Neural crest cell (in vitro differentiated cells): ENCODE measurements at places on chromosomes 3 and 15.

DNA sequence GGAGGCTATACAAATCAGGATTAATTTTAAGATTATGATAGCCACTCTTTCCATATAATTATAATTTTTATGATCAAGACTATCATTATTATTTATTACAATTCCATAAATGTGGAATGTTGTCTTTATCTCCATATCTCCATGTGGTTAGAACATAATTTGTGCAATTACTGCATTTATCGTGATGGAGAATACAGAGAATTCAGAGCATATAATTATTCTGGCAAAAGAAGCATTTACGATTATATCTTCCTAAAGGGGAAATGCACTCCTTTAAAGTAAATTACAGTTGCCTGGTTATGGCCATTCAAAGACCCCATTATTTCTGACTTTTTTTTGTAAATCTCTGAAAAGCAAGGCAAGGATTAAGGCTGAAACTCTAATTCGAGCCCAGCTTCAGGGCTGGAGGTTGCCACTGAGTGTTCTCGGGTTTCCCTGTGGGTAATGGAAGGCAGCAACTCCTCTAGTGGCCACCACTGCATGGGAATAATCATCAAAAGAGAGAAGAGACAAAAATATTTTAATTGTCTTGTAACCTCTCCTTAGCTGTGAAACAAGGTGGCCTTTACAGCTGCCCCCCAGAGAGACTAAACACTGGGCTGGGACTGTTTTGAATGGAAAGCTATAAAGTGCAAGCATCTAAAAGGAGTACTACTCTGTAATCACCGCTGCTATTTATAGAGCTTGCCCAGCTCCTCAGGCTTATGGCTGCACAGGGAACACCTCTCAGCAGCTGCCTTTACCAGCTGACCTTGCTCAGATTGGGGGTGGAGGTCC is 59.8 kb upstream of the PRTG start:
- no peak for DNase-seq

DNA sequence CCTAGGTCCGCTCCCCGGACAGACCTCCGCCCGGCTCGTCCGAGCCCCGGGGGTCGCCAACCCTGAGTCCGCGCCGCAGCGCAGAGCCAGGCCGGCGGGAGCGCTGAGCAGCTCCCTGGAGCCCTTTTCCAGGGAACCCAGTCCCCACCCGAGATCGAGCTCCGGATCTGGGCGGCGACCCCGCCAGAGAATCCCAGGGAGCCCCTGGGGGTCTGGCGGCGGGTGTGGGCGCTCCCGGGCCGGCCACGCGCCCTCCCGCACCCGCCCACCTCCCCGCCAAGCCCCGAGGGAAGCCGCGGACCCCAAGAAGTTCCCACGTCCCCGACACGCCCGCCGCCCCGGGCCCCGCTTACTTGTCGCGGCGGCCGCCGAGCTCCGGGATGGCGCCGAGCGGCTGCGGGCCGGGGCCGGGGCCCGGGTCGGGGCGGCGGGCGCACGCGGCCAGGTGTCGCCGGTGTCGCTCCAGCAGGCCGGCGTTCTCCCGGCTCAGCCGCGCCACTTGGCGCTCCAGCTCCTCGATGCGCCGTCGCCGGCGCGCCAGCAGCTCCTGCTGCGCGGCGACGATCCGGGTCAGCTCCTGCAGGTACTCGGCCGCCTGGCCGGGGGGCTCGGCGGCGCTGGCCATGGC is 137.7 kb downstream of the NUP210 start:
- no peak for DNase-seq

GRCh38 chr15:80208758-80209734 is 43.0 kb downstream of the CTXND1 start:
- DNase-seq: no peak

- no peak for DNase-seq
These were observed 184.9 kb downstream of the ZBTB20 start for GRCh38 chr3:114962189-114962588.

DNA sequence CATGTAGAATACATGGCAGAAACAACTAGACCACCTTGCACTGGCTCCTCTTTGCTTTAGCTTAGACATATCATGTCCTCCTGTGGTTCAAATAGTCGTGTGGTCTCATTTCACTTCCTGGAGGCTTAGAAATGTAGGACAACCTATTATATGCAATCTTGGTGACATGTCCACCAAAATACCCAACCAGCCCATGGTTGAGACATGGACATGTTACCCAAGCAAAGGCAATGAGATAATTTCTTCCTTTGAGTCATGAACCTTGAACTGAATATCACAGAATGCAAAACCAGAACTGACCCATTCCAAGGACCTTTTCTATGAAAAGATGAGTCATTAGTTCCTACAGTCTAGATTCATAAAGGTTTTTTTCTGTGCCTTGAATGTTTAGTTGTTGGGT is 309.0 kb upstream of the MDFIC2 start:
- DNase-seq: no peak

DNA sequence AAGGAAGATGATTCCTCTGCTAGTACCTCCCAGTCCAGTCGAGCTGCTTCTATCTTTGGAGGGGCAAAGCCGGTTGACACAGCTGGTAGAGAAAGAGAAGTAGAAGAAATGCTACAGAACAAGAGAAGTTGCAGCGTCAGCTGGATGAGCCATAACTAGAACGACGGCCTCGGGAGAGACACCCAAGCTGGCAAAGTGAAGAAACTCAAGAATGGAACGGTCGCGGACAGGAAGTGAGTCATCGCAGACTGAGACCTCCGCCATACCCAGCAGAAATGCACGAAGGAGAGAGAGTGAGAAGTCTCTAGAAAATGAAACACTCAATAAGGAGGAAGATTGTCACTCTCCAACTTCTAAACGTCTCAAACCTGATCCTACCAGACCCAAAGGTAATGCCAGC is 19.0 kb upstream of the PARP14 start:
- DNase-seq: no peak

GRCh38 chr3:127212231-127212630 is 19.3 kb downstream of the PRR23E start:
- no peak for DNase-seq

DNA sequence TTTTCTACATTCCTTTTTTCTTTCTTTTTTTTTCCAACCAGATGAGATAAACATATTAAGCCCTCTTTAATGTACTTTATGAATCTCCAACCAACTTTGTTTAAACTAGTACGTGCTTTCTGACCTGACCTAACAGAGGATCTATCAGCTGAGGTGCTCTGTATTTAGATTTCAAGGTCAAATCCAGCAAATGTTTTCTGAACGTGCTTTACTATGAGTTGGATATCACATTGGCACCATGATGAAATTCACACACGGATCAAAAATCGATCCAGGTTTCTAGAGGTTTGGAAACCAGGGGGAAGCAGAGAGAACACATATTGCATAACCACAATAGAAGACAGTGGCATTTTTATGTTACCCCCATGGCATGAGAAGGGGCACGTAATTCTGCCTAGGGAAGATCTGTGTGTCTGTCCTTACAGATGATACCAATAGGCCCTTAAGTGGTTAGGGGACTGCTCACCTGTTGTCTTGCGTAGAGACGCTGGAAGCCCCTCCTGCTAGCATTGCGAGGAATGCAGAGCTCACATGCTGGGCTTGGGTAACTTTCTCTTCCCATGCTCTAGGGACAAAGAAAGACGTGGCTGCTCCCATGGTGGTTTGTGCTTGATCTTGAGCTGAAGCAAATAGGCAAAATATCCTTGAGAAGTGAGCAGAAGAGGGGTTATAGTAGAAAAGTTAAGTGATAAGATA is 59.3 kb upstream of the ABHD10 start:
- no peak for DNase-seq

DNA sequence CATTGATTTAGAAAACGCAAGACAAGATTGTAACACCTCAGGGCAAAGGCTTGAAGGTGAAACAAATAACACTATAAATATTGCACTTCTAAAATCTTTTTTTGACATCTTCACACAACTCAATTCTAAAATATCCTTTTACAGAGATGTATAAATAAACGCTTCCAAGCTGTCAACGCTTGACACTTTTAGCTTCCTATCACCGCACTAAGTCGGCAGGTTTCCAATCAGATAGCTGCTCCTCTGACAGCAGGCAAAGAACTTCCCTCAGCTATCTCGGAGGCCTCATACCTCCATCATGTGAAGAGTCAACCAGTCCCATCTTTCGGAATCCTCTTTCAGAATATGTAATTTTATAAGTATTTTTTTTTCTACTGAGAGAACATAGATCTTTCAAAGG is 71.0 kb downstream of the PCOLCE2 start:
- no peak for DNase-seq

DNA sequence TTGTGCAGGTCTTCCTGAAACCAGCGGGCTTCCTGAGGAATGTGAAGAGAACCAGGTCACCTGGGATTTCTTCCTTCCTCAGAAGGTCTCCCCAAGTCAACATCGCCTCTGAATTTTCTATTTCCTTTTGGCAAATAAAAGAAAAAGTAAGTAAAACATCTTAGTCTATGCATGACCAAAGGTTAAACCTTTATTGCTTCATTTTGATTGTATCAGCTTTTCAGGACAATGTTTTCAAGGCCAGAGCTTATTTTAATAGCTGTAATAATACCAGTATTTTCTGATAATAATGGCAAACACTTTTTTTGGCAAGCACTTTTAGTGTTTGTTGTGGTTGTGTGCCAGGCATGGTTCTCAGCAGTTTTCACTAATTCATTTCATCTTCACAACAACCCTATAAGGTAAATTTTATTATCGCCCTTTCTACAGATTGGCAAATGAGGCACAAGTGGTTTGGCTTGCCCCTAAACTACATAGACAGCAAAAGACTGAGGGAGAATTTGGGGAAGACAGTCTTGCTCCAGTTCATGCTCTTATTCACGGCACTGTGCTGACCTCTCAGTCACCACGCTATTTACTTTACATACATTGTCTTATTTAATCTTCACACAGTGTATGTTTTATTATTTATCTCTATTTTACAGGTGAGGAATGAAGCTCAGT is 110.4 kb downstream of the RPL22L1 start:
- DNase-seq: no peak
